AG09319 (cell line): ENCODE measurements at places on chromosomes 16 and 17.

- DNase-seq, result no peak
Observed at GRCh38 chr16:29738514-29738913, 7.3 kb downstream of the C16orf54 start.

GRCh38 chr17:16479264-16479663 is 12.7 kb downstream of the LRRC75A start:
- DNase-seq, result no peak

DNA sequence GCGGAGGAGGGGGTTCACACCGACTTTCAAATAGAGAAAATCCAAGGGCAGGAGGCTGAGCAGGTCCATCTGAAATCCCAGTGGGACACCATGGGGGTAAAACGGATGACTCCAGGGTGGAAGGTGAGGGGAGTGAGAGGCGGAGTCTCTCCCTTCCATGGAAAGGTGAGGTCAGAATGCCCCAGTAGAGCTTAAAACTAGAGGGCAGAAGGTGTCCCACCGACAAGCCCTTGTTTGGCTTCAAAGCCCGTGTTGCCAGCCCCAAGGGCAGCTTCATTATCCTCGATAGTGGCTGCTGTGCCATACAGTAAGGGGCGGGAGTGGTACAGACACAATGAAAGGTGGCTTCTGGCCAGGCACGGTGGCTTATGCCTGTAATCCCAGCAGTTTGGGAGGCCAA is 55.7 kb downstream of the CNGB1 start:
- DNase-seq, result no peak

DNA sequence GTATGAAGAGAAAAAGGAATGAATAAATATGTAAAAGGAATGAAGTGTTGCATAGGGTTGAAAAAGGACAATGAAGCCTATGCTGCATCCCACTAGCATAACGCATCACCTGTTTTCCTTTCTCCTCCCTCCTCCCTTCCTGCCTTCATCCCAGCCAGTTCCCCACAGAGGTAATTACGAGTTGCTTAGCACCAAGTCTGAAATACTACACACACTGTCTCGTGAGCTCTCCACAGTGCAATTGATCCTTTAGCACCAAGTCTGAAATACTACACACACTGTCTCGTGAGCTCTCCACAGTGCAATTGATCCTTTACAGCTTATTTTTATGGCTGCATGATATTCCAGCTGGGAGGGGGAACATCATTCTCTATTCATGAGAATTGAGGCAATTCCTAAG is 1.1 kb upstream of the DRC7 start:
- DNase-seq, result no peak

- DNase-seq, result peak; percentile 31
Observed at GRCh38 chr16:80150978-80151721, 389.6 kb upstream of the DYNLRB2 start.

DNA sequence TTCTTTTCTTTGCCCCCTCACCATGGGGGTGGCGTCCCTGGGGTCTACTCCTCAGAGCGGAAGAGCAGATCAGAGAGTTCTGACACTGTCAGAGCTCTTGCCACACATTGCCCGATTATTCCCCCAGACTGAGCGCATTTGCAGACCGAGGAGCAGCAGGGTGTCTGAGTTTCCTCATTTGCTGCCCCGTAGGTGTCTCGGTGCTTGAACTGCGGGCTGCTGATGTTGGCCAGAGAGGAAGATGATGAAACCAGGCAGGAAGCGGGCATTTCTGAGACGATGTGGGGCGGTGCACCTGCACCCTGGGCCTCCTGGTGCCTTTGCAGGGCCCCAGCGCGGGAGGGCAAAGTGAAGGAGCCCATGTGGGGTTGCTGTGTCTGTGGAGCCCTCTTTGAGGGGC is 55.2 kb downstream of the ARSG start:
- DNase-seq, result no peak
